Activated CD8-positive, alpha-beta memory T cell treated with anti-CD3 and anti-CD28 coated beads for 48 hours (primary cell): ENCODE measurements at places on chromosomes 3 and 15.

GRCh38 chr15:44971036-44971435, 14.5 kb downstream of the TERB2 start:
- no peak for DNase-seq

DNA sequence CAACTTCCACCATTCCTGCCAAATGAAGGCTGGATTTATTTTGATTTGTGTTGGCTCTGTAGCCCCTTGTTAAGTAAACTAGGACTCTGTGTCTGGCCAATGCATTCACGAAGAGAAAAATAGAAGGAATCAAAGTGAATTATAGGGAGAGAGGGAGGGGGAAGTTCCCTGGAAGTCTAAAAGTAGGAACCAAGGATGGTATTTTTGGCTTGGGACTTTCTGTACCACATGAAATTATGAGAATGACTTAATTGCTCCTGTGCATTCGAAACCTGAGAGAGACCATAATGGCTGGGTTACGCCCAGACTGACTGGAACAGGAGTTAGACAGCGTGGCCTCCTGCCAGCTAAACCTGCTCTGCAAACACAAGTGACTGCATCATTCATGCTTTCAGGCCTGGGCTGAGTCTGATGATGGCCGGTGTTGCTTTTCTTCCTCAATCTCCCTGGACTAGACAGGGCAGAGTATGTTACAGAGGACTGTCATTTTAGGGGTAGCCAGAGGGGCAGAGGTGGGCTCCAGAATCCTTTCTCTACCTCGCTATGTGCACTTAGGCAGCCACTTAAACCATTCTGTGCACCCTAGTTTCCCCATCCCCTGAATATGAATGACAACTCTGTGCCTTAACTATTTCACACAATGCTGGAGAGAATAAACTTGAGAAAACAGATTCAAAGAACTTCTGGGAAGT, 58.9 kb downstream of the MYO1E start:
- DNase-seq: no peak

DNA sequence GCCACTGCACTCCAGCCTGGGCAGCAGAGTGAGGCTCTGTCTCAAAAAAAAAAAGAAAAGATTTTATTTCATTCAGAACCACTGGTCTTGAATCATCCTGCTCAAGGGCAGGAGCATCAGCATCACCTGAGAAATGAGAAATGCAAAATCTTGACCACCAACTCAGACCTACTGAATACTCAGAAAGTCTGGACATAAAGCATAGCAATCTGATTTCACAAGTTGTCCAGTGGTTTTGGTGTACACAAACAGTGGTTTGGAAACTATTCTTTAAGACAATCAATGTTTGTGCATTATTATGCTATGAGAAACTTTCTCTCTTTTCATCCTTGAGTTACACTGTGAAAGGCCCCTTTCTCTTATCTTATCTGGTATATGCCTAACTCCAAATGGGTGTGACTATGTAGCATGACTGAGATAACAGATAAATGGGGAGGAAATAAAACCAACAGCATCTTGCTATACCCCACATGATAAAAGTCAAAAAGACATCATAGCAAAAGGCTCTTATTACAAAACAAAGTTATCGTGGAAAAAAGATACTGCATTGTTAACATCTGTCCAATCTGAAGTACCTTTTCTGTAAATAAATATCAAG, 174.2 kb upstream of the STT3B start:
- no peak for DNase-seq

DNA sequence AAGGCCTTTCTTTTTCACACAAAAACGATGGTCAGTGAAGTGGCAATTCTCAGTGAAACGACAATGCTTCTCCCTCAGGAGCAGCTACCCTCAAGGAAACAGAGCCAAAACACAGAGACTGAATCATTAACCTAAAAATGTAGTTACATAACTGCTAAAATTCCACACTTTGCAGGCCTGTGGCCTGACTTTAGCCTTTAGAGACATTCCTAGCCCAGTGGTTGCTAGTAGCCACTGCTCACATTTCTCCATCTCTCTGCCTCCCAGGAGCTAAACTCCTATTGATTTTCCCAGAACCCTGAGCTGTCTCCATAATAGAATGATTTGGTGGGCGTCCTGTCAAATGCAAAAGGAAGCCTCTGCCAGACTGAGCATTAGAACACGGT, 630.1 kb upstream of the KCNMB2 start:
- no peak for DNase-seq

DNA sequence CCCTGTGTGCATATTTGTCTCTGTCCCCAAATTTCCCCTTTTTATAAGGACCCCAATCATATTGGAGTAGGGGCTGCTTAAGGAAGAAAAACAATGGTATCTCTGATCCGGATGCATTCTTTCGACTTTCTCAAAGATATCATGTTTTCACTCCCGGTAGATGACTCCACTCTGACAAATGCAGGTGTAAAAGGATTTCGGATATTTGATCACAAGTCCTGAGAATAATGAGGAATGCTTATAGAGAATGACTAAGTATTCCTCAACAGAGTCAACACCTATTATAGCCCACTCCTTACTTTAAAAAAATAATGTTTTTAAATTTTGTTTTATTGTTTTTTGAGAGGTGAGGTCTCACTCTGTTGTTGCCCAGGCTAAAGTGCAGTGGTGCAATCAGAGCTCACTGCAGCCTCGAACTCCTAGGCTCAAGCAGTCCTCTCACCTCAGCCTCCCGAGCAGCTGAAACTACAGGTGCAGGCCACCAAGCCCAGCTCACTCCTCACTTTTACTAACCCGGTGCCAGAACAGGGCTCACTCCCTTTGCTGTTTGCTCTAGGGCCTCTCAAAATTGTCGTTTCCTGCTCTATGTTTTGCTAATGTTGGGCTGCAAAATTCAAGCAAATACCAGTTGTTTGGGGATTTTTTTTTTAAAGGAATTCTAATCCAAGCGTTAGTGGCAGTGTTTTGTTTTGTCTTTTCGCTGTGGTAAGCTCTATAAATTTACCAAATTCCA, 24.6 kb downstream of the COL8A1 start:
- no peak for DNase-seq

- no peak for DNase-seq
Observed at GRCh38 chr3:170835336-170835735, 34.7 kb downstream of the RPL22L1 start.

DNA sequence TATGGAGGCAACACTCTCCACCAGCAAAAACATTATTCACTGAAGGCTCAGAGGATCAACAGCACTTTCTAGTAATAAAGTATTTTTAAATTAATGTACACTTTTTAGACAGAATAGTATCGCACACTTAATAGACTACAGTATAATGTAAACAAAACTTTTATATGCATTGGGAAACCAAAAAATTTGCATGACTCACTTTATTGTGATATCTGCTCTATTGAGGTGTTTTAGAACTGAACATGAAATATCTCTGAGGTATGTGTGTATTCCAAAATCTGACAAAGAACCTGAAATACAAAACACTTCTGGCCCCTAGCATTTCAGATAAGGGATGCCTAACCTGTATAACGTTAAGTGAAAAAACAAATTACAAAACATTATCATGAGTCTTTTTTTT, 99.7 kb downstream of the PRICKLE2 start:
- no peak for DNase-seq

GRCh38 chr15:96720656-96721055, 390.2 kb downstream of the NR2F2 start:
- no peak for DNase-seq

DNA sequence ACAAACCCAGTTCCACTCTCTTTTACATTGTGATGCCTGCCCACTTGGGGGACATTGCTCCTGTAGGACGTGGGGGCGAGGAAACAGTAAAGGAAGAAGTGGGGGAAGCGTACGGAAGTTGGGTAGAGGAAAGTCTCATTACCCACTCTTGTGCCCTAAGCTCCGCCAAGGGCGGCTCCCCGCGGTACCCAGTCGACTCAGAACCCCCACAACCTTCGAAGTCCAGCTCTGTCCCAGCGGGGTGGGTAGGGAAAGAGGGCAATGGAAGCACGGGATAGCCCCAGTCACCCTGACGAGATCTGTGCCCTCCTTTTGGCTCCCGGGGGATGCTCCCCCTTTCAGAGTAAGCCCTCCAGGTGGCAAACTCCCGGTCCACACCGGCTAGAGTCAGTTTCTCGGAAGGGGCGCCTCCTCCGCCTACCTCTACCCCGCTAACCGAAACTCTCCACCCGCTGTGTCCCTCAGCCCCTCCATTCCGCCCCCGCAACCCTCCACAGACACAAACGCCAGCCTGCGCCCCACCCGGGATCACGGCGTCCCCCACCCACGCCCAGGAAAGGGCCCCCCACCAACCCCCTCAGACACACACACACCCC, 527 bp downstream of the CSNK1G1 start:
- DNase-seq: peak; percentile 31

DNA sequence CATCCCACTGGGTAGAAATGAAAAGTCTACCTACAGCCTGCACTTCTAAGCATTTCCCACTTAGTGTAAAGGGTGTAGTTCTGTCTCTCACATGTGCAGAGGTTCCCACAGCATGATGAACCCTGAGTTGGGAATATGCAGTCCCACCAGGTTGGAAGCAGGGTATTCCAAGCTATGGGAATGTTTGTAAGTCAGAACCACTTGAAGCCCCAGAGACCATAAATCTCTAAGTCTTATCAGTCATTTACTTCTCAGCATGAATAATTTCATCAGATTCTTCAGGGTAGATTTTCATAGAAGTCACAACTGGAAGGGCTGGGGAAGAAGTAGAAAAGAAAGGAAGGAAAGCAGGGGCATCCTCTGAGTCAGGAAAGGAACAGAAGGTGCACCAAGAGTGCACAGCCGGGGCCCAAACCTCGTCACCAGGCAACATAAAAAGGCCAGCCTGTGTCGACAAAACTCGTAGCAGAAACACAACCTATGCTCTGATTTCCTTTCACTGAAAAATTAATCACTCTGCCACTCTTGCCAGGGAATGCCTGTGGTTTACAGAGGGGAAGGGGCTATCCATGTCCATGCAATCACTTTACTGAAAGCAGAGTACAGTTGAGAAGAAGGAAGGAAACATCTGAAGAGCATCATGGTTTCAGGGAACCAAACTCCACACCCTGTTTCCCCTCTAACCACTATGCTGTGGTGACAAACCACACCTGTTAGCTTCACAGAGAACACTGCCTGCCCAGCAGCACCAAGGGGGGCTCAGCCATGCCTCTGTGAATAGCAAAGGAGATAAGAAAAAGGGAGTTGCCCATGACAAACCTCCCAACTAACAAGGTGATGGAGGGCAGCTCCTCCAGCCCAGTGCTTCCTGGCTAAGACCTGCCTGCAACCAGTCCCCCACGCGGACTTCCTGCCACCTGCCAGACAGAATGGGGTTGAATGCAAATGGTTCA, 40.5 kb downstream of the SH3BP5 start:
- DNase-seq: no peak

DNA sequence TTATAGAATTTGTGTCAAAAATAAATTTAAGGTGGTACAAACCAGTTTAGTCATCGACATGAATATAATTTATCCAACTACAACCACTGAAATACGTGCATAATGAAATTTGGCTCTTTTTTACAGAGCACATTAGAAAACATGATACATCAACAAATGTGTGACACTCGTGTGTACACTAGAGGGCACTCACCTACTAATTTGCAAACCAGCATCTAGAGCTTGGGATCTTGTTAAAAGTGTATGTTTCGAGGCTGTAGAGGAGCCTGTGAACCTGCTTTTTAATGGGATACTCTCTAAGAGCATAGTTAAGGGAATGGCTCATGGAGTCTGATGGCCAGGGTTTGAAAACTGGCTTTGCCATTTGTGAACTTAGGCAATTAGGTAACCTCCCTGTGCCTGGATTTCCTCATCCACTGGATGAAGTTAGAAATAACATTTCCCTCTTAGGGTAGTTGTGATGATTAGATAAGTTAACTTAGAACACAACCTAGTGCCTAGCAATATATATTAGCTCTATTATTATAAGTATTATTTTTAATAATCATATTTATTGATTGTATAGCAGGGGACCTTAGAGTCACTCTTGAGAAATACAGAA, 8.8 kb upstream of the CPOX start:
- no peak for DNase-seq

- DNase-seq: no peak
Observed at GRCh38 chr3:28502397-28502937, 153.8 kb upstream of the AZI2 start.

DNA sequence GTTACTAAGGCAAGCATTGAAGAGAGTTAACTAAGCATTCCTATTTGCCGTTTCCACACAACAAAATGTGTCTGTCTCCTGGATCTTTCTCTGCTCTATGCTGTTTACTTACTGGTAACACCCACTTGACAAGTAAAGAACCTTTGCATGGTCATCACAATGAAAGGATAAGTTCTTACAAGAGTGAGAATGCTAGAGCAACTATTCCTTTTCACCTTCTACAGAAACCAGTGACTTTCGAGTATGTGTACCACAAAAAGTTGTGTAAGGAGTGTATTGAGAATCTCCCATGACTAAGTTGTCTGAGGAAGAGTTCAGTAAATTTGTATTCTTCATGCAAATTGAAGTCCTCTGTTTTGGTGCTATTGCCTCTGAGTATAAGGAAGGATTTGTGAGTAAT, 10.8 kb downstream of the TIPARP start:
- no peak for DNase-seq

GRCh38 chr3:172343117-172343516, 105.1 kb downstream of the GHSR start:
- no peak for DNase-seq

- DNase-seq: no peak
Observed at GRCh38 chr15:89998141-89998661, 2.9 kb upstream of the ZNF710 start.

DNA sequence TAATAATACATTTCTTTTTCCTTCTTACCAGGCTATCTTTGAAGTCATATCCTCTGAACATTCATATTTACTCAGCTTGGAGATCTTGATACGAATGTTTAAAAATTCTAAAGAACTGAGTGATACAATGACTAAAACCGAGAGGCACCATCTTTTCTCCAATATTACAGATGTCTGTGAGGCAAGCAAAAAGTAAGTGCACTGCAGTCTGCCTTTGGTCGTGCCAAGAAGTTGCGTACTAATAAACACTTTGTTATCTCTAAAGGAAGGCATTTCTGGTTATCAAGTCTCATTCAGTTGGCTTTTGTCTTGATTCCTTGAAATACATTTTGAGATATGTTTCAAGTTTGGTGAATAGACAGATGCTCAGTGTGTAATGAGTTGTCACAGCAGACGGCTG, 31.6 kb downstream of the ARHGEF26 start:
- DNase-seq: no peak

- no peak for DNase-seq
Observed at GRCh38 chr3:10707400-10708215, 108.4 kb upstream of the SLC6A11 start.

- DNase-seq: peak; percentile 33
Observed at GRCh38 chr3:184133840-184134745, 1.1 kb upstream of the EIF2B5 start.

DNA sequence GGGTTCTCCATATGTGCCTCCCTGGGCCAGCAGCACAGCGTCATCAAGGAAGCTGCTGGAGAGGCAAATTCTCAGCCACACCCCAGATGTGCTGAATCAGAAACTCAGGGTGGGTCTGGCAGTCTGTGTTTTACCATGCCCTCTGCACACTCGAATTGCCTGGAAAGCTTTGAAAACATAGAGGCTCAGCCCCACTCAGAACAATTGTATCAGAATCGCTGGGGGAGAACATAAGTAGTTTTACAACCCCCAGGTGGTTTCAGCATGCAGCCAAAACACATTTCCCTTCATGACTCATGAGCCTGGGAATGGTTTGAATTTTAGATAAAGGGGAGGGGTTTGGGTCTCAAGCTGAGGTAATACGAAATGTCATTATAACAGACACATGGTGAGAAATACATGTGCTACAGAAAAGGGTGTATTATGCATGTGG, 9.6 kb downstream of the TGM4 start:
- DNase-seq: no peak
